Stimulated activated CD4-positive, alpha-beta T cell treated with anti-CD3 and anti-CD28 coated beads, Interleukin-1b, Interleukin-23, amount 100 ng/mL, for 24 hours (primary cell): ENCODE measurements at places on chromosomes 4 and X.

DNA sequence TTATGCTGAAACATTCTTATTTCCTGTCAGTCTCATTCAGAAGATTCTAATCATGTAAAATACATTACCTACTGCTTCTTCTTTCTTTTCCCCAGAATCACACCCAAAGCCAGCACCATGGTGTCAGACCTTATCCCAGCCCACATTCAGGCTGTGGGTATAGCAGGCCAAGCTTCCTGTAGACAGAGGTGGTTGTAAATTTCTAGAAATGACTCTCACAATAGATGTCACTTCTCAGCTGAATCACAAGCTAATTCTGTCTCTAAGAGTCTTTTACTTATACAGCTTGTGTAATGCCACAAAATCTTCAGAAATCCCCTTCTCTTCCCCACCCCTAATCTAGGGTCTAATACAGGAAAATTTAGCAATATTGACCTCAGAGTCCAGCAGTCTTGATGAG is 239.6 kb downstream of the PARM1 start:
- DNase-seq = no peak

- DNase-seq = no peak
Observed at GRCh38 chr4:159366966-159367780, 264.3 kb downstream of the RAPGEF2 start.

DNA sequence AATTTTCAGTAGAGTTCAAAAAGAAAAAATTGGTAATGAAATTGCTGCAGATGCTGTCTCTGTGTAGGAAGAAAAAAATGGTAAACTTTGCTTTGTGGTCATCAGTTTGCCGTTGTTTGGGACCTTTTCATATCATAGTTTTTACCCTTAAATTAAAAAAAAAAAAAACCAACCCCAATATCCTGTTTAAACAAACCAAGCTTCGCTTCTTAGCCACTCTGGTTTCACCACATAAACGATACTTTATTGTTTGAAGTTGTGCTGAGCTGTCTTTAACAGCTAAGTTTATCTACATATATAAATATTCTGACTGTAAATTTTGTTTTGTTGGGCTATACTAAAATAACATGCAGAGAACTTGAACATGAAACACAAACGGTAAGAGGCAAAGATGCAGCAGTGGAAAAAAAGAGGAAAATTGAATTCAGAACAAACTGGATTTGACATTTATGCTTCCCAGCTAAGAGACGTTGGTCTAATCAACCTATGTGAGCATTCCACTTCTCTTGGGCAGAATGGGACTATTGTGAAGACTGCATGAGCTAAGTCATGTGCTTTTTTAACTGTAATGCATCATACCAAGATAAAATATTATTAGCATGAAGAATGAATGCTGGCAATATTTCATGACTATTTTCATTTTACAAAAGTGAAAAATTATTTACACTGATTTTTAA is 15.7 kb upstream of the H2AZ1 start:
- no peak for DNase-seq

GRCh38 chr4:123419885-123420755 is 23.5 kb downstream of the SPRY1 start:
- DNase-seq = no peak

GRCh38 chr4:2341261-2341841 is 77.1 kb downstream of the ZFYVE28 start:
- DNase-seq = no peak

DNA sequence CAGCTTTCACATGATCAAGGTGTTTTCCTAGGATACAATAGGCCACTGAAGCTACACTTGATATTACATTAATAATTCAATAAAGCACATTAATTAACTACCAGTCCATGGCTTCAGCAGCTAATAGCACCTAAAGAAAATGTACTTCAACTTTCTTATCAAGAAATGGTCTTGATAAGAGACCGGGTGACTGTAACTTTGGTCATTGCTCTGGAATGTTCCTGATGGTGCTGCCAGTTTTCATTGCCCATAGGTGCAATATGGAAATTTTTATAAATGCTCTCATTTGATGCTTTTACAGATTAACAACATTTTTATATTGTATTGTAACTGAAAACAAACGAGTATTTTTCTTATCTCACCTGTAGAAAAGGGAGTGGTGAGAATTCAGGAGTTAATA is 165.4 kb downstream of the SHROOM3 start:
- no peak for DNase-seq

DNA sequence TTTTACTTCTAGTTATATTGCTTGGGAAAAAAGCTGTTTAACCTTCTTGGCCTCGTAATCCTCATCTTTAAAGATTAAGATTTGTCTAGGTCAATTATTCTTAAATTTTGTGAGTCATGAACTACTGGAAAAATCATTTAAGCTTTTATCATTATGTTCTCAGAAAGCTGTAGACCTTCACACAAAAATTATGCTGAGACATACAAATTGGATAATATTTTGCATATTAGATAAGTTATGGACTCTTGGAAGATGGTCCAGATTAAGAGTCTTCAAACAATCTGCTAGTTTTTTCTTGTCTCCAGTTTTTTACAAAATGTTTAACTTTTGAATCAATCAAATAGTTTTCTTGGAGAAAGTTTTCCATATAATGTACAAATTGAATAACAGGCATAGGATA is 108.1 kb upstream of the NEIL3 start:
- no peak for DNase-seq

- DNase-seq = no peak
Observed at GRCh38 chr4:168917138-168917779, 92.8 kb downstream of the CBR4 start.

DNA sequence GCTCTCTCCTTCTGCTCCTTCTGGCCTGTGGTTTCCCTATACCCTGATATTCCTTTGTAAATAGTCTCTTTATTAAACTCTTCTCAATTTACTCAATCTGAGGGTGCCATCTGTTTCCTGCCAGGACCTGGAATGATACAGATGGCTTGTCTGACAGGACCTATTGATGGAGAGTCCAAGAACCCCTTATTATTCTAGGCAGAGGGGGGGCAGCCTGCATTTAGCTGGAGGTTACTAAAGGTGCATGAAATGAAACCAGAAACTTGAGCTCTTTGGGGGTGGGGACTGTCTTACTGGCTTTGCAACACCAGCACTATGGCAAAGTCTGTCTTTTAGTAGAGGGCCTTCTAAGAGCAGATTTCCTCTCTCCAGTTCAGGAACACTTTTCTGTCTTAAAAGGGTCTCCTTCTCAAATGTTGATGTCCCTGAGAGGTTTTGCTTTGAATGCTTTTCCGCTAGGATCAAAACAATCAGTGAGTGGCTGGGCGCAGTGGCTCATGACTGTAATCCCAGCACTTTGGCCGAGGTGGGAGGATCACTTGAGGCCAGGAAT is 162.5 kb upstream of the MED14 start:
- no peak for DNase-seq

DNA sequence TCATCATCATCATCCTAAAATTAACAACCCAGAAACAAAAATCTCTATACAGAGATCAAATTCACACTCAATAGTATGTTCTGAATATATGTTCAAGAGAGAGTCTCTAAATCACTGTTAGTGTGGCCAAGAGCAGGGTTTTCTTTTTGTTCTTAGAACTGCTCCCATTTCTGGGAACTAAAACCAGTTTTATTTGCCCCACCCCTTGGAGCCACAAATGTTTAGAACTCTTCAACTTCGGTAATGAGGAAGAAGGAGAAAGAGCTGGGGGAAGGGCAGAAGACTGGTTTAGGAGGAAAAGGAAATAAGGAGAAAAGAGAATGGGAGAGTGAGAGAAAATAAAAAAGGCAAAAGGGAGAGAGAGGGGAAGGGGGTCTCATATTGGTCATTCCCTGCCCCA is 32.3 kb downstream of the CYBB start:
- no peak for DNase-seq

- no peak for DNase-seq
Observed at GRCh38 chr4:7540206-7540605, 105.5 kb upstream of the PSAPL1 start.

- no peak for DNase-seq
Observed at GRCh38 chrX:19019996-19020395, 36.1 kb upstream of the PHKA2 start.

DNA sequence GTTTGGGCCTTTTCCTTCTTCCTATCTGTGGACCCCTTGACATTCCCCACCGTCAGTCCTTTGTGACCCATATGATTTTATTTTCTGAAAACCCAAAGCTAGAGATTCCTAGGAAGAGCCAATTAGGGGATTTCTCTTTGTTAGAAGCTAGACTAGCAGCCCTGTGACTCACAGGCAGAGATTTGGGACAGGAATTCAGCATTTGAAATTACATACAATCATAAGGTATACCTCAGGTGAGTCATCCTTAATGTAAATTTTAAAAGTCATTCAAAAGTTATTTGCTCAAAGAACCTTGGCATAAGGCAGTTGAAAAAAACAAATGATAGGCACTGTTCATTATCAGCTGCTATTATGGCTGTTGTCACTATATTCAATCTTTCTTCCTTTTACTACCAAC is 40.6 kb downstream of the USP26 start:
- DNase-seq = no peak

DNA sequence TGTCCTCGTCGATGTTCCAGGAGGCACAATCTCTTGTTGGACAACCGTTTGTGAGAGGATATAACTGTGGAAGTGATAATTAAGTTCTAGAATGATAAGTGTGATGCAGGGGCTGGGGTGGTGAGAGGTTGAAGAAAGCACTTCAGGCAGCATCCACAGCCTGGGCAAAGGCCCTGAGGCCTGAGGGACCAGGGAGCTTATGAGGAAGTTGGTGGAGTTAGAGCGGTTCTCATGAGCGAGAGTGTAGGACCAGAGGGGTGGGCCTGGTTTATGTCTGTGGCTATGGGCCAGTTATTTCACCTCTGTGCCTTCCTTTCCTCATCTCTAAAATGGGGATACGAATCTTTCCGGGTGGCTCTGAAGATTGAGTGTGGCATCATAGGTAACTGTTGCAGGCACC is 2.7 kb downstream of the CCDC120 start:
- no peak for DNase-seq

DNA sequence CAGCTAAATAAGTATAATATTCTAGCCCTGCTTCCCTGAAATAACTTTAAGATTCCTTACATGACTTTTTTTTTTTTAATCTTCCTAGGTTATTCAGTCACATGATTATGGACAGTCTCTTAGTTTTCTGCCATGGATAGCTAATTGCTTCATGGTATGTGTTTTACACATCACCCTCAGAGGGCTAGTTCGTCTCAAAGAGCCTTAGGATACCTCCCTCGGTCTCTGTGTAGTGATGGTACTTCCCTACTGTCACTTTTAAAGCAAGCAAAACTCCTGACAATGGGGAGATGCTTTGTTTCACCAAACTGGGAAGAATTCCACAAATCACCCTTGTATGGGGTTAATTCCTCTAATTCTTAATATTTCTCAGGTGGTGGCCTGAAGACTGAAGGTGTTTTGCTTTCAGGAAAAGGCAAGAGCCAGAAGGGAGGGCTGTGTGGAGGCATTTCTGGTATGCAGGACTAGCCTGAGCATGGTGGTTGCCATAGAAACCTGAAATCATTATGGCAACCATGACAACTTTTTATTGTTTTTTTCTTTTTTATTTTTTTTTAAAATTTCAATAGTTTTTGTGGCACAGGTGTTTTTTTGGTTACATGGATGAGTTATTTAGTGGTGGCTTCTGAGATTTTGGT is 70.4 kb downstream of the BEX3 start:
- no peak for DNase-seq

- no peak for DNase-seq
Observed at GRCh38 chr4:183936047-183936446, 30.9 kb downstream of the STOX2 start.

GRCh38 chrX:143634309-143634662 is 1.6 kb downstream of the SLITRK4 start:
- DNase-seq = no peak

- peak; percentile 14 for DNase-seq
Observed at GRCh38 chr4:54683616-54684346, 26.0 kb downstream of the KIT start.

GRCh38 chr4:145536044-145536443 is 54.4 kb downstream of the SMAD1 start:
- DNase-seq = no peak

DNA sequence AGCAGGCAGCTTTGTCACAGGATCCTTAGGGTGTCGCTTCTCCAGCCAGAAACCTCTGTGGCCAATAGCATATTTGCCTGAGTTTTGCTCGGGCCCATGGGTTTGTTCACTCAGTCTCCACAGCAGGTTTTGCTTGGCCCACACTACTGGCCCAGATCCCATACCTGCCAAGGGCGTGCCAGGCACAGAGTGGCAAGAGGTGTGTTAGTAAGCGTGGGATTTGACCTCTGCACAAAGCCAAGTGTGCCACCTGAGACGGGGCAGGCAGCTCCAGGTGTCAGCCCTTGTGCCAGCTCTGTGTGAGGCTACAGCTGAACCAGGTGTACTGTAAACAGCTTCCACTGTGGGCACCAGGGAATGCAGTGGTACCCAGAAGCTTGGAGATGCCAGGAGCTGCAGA is 2003.0 kb downstream of the C4orf33 start:
- no peak for DNase-seq

- no peak for DNase-seq
Observed at GRCh38 chrX:23727206-23727605, 15.9 kb downstream of the ACOT9 start.

DNA sequence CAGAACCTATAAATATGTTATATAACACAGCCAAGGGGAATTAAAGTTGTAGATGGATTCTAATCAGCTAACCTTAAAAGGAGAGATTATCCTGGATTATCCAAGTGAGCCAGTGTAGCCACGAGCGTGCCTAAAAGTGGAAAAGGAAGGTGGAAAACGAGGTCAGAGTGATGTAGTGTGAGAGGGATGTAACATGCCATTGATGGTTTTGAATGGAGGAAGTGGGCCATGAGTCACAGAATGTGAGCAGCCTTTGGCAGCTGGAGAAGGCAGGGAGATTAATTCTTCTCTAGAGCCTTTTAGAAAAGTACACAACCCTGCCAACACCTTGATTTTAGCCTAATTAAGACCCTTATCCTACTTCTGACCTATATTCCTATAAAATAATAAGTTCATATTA is 149.1 kb downstream of the SLC39A8 start:
- DNase-seq = no peak

- no peak for DNase-seq
Observed at GRCh38 chrX:38494239-38494823, 67.0 kb upstream of the TSPAN7 start.

- no peak for DNase-seq
Observed at GRCh38 chr4:24582235-24582832, 2.0 kb downstream of the DHX15 start.

- DNase-seq = no peak
Observed at GRCh38 chr4:14125375-14126129, 498.0 kb upstream of the BOD1L1 start.

GRCh38 chr4:164700471-164700870 is 53.5 kb upstream of the SMIM31 start:
- DNase-seq = no peak

- DNase-seq = no peak
Observed at GRCh38 chr4:177632481-177632880, 190.2 kb upstream of the AGA start.

DNA sequence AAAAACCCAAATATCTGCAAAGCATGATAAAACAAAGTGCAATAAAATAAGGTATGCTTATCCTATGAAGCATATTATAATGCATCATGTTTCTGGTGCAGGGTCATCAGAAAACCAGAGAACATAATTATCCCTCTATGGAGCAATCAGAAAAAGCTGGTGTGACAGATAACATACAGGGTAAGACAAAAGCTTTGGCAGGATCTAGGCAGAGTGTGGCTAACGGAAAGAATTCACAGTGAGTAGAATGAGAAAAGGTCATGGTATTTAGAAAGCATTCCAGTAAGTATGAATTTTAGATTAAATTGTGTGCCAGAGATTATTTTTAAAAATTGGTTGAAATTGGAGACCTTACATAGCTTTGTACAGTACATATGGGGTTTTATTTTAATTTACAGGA is 29.0 kb upstream of the UGT2B4 start:
- DNase-seq = no peak
